Stimulated activated naive CD8-positive, alpha-beta T cell treated with anti-CD3 and anti-CD28 coated beads, Interleukin-15, amount 100 ng/mL, for 72 hours (primary cell): ENCODE measurements at places on chromosomes 12 and 14.

DNA sequence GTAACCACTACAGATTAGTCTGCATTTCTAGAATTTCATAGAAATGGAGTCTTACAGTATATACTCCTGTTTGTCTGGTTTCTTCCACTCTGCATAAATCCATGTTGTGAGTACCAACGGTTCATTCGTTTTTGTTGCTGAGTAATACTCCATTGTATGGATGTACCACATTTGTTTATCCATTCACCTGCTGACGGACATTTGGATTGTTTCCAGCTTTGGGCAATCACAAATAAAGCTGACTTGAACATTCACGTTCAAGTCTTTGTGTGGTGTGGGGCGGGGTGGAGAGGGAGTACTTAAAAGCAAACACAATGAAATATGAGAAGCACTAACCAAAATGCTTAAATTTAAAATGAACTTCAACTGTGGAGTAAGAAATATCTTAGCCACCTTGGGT lies 7.1 kb downstream of the HECTD4 start:
- no peak for DNase-seq

- no peak for DNase-seq
Observed at GRCh38 chr12:102965281-102966155, 8.0 kb downstream of the ASCL1 start.

DNA sequence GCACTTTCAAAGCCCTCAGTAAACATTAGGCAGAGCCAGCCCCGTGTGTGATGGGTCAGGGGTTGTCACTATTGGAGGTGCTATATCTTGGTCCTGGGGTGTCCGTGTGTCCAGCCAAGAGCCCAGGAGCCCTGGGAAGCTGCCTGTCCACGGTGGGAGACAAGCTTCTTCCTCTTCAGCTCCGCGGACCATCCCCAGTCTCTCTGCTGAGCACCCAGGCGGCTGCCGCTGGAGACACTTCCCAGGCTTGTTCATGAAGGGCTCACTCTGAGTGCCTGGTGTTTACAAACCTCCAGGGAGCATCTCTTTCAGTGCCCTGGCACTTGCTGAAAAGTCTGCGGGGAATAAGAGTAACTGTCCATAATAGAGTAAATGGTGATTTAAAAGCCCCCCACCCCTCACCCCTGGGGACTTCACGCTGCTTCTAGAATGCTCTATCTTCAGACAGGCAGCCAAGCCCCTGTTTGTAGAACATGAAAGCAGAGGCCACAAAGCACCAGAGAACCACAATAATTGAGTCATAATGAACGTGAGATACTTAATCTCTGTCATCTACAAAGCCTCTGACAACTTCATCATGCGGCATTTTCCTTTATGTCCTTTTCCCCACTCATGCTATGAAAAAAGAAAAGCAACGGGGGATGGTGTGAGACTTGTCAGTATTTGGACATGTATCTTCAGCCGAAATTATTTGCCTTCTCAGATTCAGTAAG lies 178.6 kb downstream of the TMEM132C start:
- no peak for DNase-seq

DNA sequence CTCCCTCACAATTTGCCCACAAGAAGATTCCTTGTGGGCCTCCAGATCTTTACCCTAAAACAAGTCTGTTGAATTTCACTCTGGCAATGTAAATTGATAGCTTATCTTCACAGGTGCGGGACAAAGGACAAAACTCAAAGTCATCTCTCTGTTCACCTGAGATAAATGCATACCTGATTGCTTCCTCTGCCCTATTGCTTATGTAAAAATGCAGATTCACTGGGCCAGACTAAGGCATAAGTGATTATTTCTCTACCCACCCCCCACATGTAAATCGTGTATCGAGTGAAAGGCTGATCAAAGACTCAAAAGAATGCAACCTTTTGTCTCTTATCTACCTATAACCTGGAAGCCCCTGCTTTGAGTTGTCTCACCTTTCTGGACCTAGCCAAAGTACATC lies 316.8 kb downstream of the SSPN start:
- DNase-seq, result no peak

GRCh38 chr12:45907955-45908354 lies 82.4 kb downstream of the SCAF11 start:
- DNase-seq, result no peak

DNA sequence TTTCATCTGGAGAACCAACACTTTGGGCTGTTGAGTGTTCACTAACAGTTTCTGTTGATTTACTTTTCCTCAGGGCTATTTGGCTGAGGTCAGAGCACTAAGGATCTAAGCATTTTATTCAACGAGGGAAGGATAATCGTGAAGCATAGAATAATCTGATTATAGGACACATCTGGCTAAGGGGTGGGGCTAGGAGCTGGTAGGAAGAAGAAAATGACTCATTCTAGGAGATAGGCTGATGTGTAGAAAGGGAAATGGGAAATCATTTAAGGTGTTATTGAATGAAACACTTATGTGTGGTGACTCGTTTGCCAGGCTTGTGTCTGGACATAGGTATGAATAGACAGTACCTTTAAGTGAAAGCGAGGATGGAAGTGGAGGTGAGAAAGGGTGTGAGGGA lies 167.2 kb downstream of the ETNK1 start:
- no peak for DNase-seq

GRCh38 chr14:106248321-106249192 lies 722.2 kb downstream of the TMEM121 start:
- no peak for DNase-seq
